ENCODE measurements at places on chromosomes 11 and 22. TPM values are rescaled to one million over a fixed set of nuclear protein-coding genes. Genes with fewer than 3 reads are reported as not detected.

Gene OR5F1
- not detected for polyA plus RNA-seq

Gene IGF2
- 0.74 TPM for polyA plus RNA-seq

Gene SPTBN2
- polyA plus RNA-seq = 19.1 TPM

Gene DGCR6
- polyA plus RNA-seq = 1.7 TPM

Gene FREY1
- polyA plus RNA-seq = 0.32 TPM

Gene SULT4A1
- 11.8 TPM for polyA plus RNA-seq

Gene ISX
- not detected for polyA plus RNA-seq

Gene BAIAP2L2
- polyA plus RNA-seq = 10.0 TPM

Gene PSMA1
- 159 TPM for polyA plus RNA-seq

Gene MOV10L1
- polyA plus RNA-seq = 0.32 TPM

Gene TRPC6
- 0.09 TPM for polyA plus RNA-seq

Gene SLCO2B1
- polyA plus RNA-seq = 0.03 TPM

Gene WBP2NL
- polyA plus RNA-seq = not detected

Gene TPBGL
- 0.25 TPM for polyA plus RNA-seq

Gene ZNF202
- polyA plus RNA-seq = 13.2 TPM

Gene CD6
- polyA plus RNA-seq = 0.03 TPM

All from H1 (cell line).